ENCODE measurements at places on chromosomes 5 and 9.

GRCh38 chr5:15499528-15500324 lies at the start of gene FBXL7:
Gene FBXL7 (plus strand): TSS chr5:15500180.
- no peak for DNase-seq

- no peak for DNase-seq
These were observed 23.4 kb downstream of the CDK20 start for GRCh38 chr9:87950765-87951488.

- no peak for DNase-seq
These were observed 345.2 kb downstream of the GLIS3 start for GRCh38 chr9:3954331-3955304.

DNA sequence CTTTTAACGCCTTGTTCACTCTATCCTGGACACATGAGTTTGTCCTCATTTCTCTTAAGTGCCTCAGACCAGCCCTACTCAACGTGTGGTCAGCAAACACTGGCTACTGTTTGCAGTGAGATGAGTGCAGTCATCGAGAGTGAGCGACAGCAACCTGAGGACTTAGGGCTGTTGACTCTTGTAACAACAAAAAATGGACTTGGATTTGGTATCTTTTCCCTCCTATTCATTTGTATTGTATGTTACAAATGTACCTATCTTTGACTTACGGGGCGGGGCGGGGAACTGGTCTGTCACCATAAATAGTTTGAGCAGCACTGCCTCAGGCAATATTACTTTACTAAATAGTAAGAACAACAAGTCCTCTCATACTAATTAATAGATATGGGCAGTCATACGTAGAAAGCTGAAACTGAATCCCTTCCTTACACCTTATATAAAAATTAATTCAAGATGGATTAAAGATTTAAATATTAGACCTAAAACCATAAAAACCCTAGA lies 84.1 kb downstream of the TLE1 start:
- no peak for DNase-seq

GRCh38 chr9:137648396-137648795 lies 29.6 kb downstream of the EHMT1 start:
- DNase-seq = no peak

DNA sequence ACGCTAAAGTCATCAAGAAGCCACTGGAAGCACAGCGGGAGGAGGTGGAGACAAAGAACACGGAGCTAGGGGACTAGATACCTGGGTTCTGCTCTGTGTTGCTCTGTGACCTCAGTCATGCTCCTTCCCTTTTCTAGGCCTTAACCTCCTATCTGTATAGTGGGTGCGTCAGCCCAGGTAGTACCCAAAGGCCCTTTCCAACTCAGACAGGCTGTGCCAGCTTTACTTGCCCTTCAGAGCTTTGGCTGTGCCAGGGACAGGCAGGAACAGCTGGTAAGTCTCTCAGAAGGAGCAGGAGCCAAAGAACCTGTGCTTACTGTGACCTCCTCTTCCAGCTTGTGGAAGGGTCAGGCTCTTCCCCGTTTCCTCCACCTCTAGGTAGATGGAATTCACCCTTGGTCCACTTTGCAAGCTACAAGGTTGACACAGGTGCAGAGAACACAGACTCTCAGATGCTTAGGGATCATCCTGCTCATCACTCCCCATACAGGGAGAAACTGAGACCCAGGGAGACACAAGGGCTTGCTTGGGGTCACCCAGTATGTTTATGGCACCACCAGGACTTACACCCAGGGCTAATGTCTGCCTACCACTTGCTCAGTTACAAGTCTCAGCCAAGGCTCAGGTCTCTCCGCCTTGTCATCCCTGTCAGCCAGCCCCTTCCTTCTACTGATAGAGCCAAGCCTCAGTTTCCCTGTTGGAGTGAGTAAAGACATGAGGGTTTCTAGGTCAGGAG lies 1.7 kb downstream of the CCDC69 start:
- DNase-seq = no peak

GRCh38 chr5:143161885-143162540 lies 241.5 kb downstream of the NR3C1 start:
- no peak for DNase-seq

- DNase-seq = no peak
These were observed 30.2 kb downstream of the C5orf15 start for GRCh38 chr5:133938039-133938821.

- no peak for DNase-seq
These were observed 39.2 kb upstream of the SLC28A3 start for GRCh38 chr9:84379740-84380139.

GRCh38 chr9:98793031-98793430 lies 3.3 kb downstream of the ANKS6 start:
- no peak for DNase-seq

All from GM12892 (cell line).